Naive thymus-derived CD8-positive, alpha-beta T cell (primary cell): ENCODE measurements at places on chromosomes 2 and 18.

GRCh38 chr2:150548527-150548926 lies 61.1 kb upstream of the RND3 start:
- H3K27me3 ChIP-seq: no peaks in the 10 kb centered on the region
- H3K4me3 ChIP-seq: no peak overlapping the region
- DNase-seq: no peak

DNA sequence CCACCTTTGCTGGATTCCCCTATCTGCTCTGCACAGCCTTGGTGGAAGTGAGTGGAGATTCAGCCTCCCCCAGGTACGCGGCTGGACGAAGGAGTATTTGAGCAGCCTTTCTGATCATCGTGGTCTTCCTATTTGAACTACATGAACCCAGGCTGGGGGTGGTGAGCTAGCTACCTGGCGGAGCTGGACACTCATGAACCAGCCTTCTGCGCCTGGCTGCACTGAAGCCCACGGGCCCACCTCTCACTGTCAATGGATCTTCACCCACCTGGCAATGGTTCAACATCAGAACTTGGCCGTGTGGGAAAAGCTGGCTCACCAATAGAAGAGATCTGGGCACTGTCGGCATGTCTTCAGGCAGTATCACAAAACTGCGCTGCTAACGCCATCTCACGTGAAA lies 35.4 kb downstream of the ANKMY1 start:
- no peak overlapping the region for H3K4me3 ChIP-seq
- H3K4me1 ChIP-seq: peaks cover 8% of the 10 kb centered on the region
- H3K27ac ChIP-seq: no peak overlapping the region
- H3K36me3 ChIP-seq: peaks cover 37% of the 10 kb centered on the region
- no peak for DNase-seq
- no peaks in the 10 kb centered on the region for H3K27me3 ChIP-seq

DNA sequence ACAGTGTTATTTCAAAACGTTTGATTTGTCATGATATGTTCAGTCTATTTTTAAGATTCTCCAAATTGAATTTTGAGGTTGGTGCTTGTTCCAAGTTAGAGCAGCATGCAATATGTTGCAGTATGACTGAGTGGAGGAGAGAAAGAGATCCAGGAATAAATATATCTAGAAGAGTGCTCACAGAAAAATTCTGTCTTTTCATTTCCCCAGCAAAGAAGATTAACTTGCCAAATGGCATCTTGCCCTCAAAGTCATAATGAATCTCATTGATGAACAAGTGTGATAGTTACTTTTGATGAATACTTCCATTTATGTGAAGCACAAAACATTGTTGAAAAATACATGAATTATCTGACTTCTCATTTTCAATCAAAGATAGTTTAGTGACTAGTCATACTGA lies 95.9 kb downstream of the KCNJ3 start:
- no peak for DNase-seq
- H3K4me1 ChIP-seq: no peaks in the 10 kb centered on the region
- no peak overlapping the region for H3K27ac ChIP-seq
- H3K27me3 ChIP-seq: no peaks in the 10 kb centered on the region
- H3K36me3 ChIP-seq: no peaks in the 10 kb centered on the region

DNA sequence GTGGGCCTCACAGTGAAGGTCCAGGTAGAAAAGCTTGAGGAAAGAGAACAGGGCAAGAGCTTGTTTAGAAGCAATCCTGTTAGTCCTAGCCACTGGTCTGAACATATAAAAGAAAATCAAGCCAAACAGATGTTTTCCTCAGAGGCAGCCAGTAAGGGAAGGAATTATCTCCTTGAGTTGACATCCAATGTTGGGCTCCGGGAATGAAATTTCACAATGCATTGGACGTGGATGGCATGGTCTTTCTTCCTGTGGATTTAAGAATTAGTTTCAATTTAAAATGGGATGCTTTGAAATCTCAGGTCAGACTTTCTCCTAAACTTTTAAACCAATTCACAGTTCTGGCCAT lies 92.1 kb downstream of the ACKR3 start:
- no peaks in the 10 kb centered on the region for H3K36me3 ChIP-seq
- no peak for DNase-seq
- peaks cover 45% of the 10 kb centered on the region for H3K27me3 ChIP-seq
- H3K4me3 ChIP-seq: no peak overlapping the region

DNA sequence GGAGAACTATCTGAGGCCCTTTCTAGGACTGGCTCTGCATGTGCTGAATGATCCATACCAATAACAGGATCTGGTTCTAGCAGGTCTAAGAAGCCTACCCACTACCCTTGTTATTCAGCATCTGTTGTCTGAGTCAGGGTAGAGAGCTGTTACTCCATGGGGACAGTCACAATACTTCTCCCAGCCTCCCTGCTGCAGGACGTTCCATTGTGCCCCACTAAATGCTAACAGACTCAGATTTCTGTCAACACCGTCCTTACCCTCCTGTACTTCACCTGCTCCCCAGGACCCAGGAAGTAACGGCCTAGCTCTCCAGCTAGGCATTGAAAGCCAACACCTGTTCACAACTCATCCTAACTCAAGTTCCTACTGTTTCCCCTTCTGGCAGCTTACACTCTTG lies 719.7 kb upstream of the ID2 start:
- H3K27me3 ChIP-seq: no peaks in the 10 kb centered on the region
- H3K4me3 ChIP-seq: no peak overlapping the region
- no peak overlapping the region for H3K27ac ChIP-seq
- no peaks in the 10 kb centered on the region for H3K36me3 ChIP-seq
- no peak for DNase-seq
